ENCODE measurements at places on chromosomes 1 and 21.

DNA sequence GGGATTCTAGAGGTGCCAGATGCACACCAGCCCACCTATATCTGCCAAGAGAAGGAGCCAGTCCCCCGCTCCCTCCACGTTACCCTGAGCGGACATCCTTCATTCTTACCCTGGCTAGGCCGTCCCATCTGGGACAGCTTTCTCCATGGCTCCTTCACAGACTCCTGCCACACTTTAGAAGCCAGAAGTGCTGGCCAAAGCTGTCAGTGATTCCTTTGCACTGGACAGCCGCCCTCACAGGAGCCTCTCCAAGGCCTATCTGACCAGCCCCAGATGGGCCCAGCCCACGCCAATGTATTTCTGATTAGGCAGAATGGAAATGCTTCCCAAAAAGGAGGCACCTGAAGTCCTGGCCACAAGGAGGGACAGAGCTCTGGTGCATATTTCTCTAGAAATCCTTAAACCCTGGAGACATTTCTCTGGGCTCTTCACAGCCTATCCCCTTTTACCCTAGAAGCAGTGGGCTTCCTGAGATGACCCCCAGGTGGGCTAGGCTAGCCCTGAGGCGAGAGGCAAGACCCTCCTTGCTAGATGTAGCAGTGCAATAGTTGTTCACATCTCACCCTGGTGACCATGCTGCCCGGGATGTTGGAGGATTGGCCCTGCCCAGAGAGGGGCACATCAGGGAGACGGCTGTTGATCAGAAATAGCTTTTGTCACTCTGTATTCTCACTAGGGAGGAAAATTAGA, 44.1 kb downstream of the RASSF5 start:
- DNase-seq = no peak

DNA sequence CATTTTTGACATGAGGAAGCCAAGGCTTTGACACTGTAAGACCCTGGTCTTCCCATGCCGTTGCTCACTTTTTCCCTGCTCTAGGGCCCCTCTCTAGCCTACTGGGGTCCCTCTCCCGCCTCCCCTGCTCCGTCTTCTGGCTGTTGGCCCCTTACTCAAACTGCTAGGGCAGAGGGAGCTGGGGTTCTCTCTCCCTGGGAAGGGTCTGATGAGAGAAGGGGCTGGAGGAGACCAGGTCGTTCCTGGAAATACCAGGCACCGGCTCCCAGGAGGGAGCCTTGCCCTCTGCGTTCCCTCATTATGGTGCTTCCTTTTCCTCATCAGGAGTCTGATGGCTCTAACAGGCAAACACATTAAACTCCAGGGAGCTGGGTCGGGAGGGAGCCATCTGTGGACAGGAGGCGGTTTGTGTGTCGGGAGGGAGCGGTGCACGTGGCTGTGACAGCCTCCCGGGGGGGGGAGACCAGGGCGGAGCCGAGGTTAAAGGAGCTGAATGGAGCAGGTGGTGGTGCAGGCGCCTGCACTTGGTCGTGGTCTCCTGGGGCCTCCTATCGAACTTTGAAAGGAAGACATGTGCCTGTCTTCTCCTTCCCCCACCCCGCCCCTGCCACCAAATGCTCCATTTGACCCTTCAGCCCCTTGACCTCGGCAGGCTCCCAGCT, 35.4 kb upstream of the LHX4 start:
- DNase-seq = no peak

GRCh38 chr1:84373436-84374141, 24.7 kb upstream of the DNASE2B start:
- DNase-seq = no peak

- DNase-seq = no peak
These were observed 96.5 kb upstream of the WNT4 start for GRCh38 chr1:22239378-22239777.

DNA sequence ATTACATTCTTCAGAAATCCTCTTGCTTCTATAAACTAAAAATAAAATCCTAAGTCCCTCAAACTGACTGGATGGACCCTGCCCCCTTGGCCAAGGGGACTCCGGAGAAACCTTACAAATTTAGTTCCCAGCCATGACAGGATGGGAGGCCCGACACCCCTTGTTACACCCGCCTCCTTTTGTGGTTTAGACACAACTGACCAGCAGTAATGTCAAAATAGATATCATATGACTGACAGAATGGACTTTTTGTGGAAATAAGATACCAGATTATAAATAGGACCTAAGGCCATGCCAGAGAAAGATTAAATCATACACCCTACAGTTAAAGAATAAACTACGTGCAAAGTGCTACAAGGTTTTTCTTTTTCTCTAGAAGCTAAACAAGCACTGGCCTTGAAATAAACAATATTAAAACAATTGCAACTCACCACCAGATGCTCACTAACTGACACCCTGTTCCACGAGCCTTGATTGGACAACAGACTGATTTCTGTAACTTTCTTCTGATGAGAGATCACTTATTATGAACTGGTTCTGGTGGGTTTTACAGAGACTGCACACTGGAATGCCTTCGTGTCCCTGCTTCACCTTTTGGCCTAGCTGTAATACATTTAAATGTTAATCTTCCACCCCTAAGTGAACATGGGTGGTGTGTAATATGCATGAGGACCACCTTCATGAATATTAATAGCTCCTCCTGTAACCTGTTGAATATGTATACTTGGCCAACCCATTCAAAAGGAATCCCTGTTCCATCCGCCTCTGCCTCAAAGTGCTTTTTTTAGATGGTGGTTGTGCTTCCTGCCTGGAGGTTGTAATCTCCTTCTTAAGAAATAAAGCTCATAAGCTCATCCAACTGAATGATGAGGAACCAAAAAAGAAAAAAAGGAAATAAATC, 99.6 kb downstream of the ODF2L start:
- no peak for DNase-seq

Data from GM12891 (cell line).